KBM-7 (cell line): ENCODE measurements at places on chromosomes 16 and 17.

DNA sequence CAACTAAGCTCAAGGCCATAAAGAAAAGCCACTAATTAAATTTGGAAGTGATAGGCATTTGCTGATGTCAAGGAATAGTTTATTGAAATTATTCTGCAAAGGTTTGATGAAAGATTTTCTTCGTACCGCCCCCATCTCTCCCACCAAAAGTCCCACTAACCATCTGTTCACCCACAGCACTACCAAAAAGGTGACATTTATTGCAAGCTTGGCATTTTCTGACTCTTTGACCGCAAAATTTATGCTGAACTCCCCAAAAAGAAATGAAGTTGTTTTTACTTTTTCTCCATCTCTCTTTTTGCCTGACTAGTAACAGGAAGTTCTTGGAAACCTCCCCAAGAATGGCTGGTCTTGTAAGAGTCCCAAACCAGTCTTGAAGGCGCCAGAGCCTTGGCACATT, 384.9 kb upstream of the SOX9 start:
- no peak for DNase-seq

DNA sequence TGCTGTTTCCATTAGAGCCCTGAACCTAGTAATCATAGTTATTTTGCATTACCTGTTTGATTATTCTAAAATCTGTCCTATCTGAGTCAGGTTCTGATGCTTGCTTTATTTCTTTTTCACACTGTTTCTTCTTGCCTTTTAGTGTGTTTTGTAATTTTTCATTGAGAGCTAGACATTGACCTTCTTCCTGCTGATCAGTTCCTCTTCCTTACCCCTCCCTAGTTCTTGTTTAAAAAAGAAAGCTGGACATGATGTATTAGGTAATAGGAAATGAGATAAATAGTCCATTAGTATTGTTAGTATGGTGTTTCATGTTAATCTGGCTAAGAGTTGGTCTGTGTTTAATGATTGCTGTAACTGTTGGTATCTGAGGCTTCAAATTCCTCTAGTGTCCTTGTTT, 13.4 kb downstream of the WWP2 start:
- DNase-seq: no peak

DNA sequence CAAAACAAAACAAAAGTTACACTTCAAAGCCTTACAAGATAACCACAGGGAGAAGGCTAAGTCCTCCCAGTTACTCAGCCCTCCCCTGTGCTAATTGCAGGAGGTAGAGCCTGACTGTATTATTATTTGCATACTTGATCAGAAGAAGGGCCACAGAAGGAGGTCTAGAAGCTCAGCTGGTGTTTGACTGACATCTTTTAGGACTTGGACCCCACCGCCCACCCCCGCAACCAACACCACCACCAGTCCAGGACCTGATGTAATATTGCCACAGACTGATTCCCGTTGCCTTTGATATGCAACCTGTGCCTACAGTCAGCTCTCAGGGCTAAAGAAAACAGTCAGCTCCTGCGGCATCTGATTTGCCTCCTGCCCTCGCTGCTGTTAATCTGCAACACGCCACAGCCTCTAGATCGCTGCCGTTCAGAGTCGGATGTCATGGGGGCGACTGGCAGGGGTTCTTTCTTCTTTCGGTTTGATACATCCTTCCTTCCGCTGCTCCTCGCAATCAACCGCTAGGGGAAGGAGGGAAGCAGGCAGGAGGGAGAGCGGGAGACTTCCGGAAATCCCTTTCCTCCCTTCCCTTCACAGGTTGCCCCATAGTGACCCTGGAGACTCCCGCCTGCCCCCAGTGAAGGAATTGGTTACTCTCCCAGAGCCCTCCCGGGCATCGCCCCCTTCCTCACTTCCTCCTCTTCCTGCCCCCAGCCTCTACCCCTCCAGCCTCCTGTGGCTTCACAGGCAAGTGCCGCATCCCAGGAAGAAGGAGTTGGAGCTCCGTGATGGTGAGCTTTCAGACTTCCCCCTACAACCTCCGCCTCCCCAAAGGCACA, 90.5 kb upstream of the SOX9 start:
- DNase-seq: peak; percentile 40

DNA sequence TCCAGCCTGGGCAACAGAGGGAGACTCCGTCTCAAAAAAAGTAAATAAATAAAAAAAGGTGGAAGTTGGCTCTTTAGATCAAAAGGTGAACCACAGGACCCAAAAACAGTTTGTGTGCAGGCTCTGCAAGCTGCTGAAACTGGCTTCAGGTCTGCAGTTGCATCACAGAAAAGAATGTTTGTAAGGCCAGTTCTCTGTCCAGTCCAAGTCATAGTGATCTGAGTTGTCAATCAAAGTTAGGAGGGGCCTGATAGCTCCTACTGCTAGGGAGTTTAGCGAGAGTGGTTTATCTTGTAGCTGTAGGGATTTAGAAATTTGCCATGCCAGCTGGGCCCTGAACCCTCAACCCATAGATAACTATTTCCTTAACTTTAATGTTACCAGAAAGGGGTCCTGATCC, 101.2 kb upstream of the CACNG5 start:
- DNase-seq: no peak
